ENCODE measurements at places on chromosomes 12 and 14. TPM values are rescaled to one million over a fixed set of nuclear protein-coding genes. Genes with fewer than 3 reads are reported as not detected.

DNA sequence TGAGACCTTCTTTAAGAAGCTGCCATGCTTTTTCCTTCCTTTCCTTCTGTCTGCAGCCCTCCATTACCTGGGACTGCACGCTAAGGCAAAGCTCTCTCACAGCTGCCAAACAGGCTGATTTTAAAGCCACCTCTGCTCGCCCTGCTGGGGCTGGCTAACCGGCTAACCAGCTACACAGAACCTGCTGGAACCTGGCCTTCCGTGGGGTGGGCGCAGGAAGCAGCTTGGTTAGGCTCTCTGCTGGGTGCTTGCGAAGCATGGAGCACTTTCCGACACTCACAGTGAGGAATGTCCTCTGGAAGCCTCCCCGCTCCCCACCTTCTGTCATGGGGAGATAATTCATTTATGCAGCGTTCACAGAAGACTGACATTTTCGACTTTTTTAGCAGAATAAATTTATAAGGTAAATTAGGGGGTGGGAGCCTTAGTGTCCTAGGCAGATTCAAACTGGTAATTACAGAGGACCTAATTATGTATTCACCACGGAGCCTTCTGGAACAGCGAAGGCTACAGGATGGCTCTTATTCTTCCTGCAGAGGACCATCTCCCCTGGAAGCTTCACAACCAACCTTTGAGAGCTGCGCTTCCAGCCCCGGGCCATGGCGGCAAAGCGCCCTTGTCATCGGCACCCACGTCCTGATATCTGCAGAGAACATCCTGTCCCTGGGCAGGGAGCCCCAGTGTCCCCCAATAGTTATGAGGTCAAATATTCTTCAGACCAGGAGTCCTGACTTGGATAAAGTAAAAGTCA lies 12.4 kb upstream of the BCL11B start:
- H3K27me3 ChIP-seq, result no peaks in the 10 kb centered on the region
- no peaks in the 10 kb centered on the region for H3K36me3 ChIP-seq
- H3K27ac ChIP-seq, result no peak overlapping the region
- DNase-seq, result no peak
- no peak overlapping the region for H3K4me3 ChIP-seq
- peaks cover 12% of the 10 kb centered on the region for H3K4me1 ChIP-seq

- H3K27ac ChIP-seq, result no peak overlapping the region
- H3K27me3 ChIP-seq, result no peaks in the 10 kb centered on the region
- H3K4me3 ChIP-seq, result no peak overlapping the region
- no peaks in the 10 kb centered on the region for H3K36me3 ChIP-seq
- no peak for DNase-seq
Measured at GRCh38 chr14:58167057-58167456, 15.0 kb upstream of the ARMH4 start.

GAPDH gene
- 4,694 TPM for total RNA-seq

- H3K27me3 ChIP-seq, result no peaks in the 10 kb centered on the region
- no peak overlapping the region for H3K27ac ChIP-seq
- H3K4me3 ChIP-seq, result no peak overlapping the region
- no peaks in the 10 kb centered on the region for H3K36me3 ChIP-seq
- H3K4me1 ChIP-seq, result no peaks in the 10 kb centered on the region
Measured at GRCh38 chr12:40559865-40560264, 132.4 kb upstream of the CNTN1 start.

- H3K27me3 ChIP-seq, result no peaks in the 10 kb centered on the region
- no peaks in the 10 kb centered on the region for H3K4me1 ChIP-seq
- H3K4me3 ChIP-seq, result no peak overlapping the region
Measured at GRCh38 chr12:94379479-94380113, 80.1 kb downstream of the CEP83 start.

GRCh38 chr14:80764496-80764895 lies 177.0 kb downstream of the CEP128 start:
- DNase-seq, result no peak
- H3K4me3 ChIP-seq, result no peak overlapping the region
- no peaks in the 10 kb centered on the region for H3K27me3 ChIP-seq
- no peaks in the 10 kb centered on the region for H3K4me1 ChIP-seq
- no peak overlapping the region for H3K27ac ChIP-seq
- H3K36me3 ChIP-seq, result no peaks in the 10 kb centered on the region

DNA sequence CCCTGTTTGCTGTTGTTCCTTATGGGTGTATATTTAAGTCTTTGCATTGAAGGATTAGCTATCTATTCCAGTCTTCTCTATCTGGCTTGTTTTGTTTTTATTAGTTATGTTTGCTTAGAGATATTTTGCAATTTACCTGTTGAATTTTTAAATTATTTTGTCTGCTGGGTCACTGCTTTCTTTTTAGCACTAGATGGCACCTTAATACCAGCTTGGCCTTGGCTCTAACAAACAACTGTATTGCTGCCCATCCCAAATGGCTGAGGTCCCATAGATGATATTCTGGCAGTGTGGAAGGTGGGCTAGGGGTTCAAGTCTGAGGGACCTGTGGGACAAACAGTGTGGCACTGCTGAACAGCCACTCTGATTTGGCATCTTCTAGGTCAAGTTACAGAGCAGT lies 144.0 kb upstream of the FBXO33 start:
- H3K27me3 ChIP-seq, result no peaks in the 10 kb centered on the region
- DNase-seq, result no peak
- H3K27ac ChIP-seq, result no peak overlapping the region

CPNE6 gene
- not detected for total RNA-seq

MORN3 gene
- total RNA-seq, result 0.80 TPM

All from WTC11 (cell line).